Left ventricle myocardium superior (tissue), 1 donor: ENCODE measurements at places on chromosomes 4 and X.

- no peak for DNase-seq
These were observed 233.8 kb downstream of the ENOX2 start for GRCh38 chrX:130669233-130669632.

- DNase-seq, result no peak
These were observed 87.9 kb downstream of the CRLF2 start for GRCh38 chrX:1124531-1124930.

GRCh38 chr4:111946800-111947199, 198.5 kb upstream of the FAM241A start:
- no peak for DNase-seq

GRCh38 chr4:54946741-54947140, 178.7 kb downstream of the KDR start:
- no peak for DNase-seq

- DNase-seq, result no peak
These were observed 43.6 kb downstream of the EVC2 start for GRCh38 chr4:5664778-5665177.

GRCh38 chr4:185119927-185120630, 23.0 kb upstream of the SLC25A4 start:
- DNase-seq, result no peak

GRCh38 chr4:53380221-53380620, 2.8 kb downstream of the FIP1L1 start:
- DNase-seq, result no peak

DNA sequence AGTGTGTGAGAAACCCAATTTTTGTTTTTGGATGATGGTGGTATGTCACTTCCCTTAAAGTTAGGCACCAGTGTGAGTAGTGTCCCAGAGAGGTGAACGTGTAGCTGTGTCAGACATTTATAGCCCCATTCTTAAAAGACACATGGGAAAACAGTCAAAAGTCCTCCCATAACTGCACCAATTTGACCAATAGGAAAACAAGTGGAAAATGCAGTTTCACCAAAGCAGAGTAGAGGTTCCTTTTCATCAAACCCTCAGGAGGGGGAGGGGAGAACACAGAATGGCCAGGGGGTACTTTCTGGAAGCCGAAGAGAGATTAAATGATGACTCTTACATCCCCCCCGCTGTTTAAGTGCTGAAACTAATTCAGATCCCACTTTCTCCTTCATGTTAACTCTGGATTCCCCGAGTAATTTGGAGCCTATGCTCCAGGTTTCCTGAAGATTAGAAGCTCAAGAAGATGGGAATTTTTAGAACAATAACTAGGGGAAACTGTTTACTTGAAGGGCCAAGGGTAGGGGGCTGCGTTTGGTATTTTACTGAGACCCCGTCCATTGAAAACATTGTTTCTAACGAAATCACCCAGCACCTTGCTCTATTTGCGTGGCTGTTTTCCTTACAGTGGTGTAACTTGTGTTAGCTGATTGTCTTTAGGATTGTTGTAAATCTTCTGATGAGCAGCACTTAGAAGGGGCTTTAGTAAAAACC, 2.1 kb upstream of the LEF1 start:
- no peak for DNase-seq

DNA sequence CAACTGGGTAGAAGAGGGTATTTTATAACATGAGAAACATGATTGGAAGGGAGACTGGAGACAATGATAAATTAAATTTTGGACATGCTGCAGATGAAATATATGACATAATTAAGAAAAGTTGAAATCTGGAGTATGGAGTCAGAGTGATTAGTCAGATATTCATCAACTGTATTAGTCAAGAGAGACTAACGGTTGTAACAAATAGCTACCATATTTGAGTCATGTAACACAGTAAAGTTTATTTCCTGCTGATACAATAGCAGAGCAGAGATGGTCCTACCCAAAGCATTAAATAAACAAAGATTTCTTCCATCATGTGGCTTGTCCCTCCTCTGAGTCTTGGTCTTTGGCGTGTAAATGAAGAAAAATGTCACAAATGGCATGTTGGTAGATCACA, 321.3 kb downstream of the GALNTL6 start:
- no peak for DNase-seq

- no peak for DNase-seq
These were observed 84.7 kb downstream of the DCTD start for GRCh38 chr4:182832352-182833120.

DNA sequence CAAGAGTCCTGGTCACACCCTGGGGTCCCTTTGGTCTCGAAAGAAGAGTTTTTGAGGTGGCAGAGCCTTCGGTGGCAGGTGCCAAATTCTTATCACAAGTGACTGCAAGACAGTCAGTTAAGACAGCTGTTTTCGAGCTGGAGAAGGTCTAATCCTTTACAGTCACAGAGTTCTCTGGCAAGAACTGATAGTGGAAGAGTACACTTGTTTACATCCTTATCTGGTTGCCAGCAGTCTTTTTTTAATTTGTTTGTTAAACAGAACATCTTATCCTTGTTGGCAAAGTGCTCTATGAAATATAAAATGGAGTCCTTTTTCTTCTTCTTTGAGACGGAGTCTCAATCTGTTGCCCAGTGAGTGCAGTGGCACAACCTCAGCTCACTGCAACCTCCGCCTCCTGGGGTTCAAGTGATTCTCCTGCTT, 50.4 kb upstream of the ELOVL6 start:
- no peak for DNase-seq

GRCh38 chr4:1510931-1511330, 104.7 kb upstream of the NKX1-1 start:
- DNase-seq, result peak; percentile 10

DNA sequence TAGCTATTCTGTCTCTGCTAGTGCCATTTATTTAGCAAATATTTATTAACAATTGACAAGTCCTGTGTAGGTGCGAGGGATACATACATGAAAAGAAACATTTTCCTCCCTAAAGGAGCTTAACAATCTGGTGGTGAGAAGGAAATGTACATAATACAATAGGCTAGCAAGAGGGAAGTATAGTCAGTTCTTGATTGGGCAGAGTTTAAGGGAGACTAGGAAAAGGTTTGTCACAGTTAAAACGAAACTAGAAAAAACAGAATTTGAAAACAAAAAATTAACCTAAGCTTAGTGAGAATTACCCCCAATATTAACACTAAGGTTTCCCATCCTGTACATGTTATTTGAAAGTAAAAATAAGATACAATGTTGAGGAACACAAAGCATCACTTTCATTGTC, 8.6 kb upstream of the MAML3 start:
- DNase-seq, result no peak

DNA sequence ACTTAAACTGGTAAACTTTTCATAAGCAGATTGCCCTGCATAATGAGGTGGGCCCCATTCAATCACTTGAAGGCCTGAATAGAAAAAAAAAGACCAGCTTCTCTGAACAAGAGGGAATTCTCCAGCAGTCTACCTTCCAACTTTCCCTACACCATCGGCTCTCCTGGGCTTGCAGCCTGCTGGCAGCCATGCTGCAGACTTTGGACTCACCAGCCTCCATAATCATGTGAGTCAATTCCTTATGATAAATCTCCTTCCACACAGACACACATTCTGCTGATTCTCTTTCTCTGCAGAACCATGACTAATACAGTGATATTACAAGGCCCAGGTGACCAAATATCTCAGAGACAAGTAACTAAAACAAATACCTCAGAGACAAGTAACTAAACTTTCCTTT, 113.8 kb upstream of the WDR17 start:
- DNase-seq, result no peak

DNA sequence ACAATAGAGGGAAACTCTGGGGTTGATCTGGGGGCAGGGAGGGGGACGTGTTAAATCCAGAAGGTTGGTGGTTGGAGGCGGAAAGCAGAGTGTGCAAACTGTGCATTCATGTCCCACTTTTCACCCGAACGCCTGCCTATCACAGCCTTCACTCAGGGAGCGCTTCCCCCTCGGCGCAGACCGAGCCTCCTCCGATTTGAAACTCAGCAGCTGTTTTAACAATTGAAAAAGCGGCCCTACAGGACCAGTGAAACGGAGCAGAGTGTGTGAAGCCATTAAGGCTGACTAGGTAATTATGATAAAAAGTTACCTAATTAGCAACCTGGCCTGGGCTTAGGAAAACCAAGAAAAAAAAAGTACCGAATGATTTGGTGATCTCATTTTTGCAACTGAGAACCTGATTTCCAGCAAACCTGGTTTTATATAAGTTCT, 685 bp upstream of the NDNF start:
- DNase-seq, result peak; percentile 27

DNA sequence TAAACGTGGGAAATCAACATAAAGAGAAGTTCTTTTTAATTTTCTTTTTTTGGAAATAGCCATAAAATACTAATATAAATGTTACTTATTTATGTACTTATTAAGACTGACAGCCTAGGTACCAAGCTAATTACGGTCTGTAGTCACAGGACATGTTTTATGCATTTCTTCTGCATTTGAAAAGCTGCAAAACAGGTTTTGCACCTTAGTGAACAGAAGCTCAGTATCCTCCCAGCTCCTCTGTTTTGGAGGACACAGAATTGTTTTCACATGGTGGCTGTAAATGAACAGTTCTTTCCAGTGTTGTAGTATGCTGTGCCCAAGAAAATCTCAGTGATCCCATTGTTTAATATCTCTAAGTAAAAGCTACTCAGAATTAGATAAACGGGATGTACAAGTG, 1788.0 kb upstream of the TENM3 start:
- DNase-seq, result no peak

DNA sequence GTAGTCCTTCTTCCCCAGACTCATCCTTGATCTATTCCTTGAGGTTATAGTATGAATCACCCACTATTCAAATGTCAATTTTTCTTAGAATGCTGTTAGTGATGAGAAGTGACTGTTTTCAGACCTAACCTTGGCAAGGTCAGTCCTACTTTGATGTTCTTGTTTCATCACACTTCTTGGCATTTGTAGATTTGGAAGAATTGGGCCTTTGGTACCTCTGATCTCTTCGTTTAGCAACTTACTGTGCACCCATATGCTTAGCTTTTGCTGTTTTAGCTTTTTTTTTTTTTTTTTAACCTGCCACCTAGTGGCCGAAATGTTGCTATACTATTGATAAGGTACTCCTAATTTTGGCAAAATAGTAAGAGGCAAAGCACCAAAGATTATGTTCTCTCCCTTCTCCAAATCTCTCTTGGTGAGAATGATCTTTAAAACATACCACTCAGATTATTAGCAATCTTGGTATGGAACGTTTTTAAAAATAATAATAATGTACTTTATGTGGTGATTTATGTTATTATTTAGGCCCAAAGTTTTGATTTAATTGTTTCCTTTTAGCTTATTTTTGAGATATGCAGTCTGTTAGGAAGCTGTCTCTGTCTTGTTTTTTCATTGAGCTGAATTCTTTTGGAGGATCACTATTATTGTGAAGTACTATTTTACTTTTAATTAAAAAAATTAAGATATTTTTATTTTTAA, 16.6 kb downstream of the DCK start:
- no peak for DNase-seq

- no peak for DNase-seq
These were observed 541.2 kb upstream of the MAGEB18 start for GRCh38 chrX:25596921-25597320.

DNA sequence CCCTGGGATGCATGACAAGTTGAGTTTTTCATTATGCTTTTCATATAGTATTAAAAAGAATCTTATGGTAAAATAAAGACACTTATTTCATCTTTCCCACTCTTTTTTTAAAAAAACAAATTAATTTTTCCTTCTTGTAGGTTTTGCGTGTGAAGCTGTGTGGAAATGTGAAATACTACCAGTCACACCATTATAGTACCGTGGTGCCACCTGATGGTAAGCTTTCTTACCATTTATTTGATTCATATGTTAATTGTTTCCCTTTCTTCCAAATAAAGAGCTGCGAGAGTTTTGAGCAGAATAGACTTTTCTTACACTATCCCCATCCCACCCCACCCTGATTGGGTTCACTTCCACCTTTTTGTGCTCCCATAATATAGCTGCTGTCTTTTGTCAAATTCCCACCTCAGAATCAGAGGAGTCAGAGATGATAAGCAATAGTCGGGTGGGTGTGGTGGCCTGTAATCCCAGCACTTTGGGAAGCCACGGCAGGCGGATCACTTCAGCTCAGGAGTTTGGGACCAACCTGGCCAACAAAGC, 44.3 kb downstream of the CASP6 start:
- no peak for DNase-seq

GRCh38 chrX:115625572-115626301, 64.8 kb downstream of the PLS3 start:
- DNase-seq, result no peak

DNA sequence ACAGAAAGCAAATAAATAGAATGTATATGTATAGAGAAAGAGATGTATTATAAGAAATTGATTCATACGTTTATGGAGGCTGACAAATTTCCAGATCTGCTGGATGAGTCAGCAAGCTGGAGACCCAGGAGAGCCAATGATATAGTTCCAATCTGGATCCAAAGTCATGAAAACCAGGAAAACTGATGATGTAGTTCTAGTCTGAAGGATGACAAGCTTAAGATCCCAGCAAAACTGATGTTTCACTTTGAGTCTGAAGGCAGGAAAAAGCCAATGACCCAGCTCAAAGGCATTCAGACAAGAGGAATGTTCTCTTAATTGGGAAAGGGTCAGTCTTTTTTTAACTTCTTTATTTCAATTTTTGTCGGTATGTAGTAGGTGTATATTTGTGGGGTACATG, 102.6 kb downstream of the LHFPL1 start:
- DNase-seq, result no peak

GRCh38 chr4:88017516-88018297, 10.3 kb downstream of the PKD2 start:
- no peak for DNase-seq

GRCh38 chr4:10312568-10312967, 144.7 kb downstream of the ZNF518B start:
- no peak for DNase-seq

GRCh38 chrX:150902434-150903109, 4.1 kb upstream of the CD99L2 start:
- DNase-seq, result no peak
